Activated CD4-positive, CD25-positive, alpha-beta regulatory T cell (primary cell): ENCODE measurements at places on chromosomes 12 and 14.

DNA sequence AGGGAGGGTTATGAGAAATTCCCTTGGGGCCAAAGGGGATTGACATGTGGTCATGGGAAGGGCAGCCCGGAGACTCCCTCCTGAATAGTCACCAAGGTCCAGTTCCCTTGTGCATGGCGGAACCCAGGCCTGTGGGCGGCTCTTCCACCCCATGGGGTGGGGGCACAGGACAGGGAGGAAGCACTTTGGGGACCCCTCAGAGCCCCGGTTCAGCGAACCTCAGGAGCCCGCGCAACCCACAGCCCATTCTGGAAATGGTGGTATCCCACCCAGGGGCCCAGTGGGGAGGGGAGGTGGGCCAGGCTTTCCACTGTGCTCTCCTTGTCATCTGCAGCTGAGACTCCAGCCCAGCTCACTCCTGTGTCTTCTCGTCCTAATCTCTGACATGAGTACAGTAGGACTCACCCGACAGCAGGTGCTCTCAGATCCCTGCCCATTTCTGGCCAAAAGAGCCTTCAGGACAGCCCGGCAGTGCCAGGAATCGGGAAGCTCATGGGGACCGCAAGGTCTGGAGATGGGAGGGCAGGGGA, 255.2 kb upstream of the SFSWAP start:
- DNase-seq: no peak

- no peak for DNase-seq
Observed at GRCh38 chr12:12016284-12017100, 54.2 kb upstream of the BCL2L14 start.

DNA sequence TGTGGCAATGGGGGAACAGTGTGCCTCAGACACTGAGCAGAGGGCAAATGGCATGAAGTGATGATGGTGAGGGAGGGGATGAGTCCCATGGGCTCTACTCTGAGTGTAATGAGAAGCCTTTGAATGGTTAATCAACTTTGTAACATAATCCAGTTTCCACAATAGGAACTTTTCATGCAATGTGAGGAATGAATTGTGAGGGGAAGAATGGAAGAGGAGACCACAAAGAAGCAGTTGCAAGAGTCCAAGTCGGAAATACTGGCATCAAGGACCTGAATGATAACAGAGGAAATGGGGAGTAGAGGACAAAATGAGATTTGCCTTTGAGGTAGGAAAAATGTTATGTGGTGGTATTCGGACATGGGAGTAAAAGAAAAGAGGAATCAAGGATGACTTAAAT, 476.9 kb upstream of the PRICKLE1 start:
- no peak for DNase-seq

DNA sequence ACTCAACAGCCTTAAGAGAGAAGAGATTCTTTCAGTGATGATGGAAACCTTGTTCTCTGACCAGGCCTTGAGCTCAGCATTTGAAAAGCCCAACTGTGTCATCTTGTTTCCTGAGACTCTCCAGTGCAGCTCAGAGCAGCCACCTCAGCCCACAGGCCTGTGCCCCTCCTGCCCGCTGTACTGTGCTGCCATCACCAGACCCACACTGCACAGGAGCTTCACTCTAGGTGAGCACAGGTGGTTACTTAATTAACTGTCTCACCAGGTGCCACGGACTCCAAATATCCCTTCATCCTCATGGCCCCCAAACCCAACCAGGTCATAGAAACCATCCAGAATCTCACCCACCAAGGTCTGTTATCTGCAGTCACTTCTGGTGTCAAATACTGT, 51.3 kb downstream of the JAG2 start:
- DNase-seq: no peak

DNA sequence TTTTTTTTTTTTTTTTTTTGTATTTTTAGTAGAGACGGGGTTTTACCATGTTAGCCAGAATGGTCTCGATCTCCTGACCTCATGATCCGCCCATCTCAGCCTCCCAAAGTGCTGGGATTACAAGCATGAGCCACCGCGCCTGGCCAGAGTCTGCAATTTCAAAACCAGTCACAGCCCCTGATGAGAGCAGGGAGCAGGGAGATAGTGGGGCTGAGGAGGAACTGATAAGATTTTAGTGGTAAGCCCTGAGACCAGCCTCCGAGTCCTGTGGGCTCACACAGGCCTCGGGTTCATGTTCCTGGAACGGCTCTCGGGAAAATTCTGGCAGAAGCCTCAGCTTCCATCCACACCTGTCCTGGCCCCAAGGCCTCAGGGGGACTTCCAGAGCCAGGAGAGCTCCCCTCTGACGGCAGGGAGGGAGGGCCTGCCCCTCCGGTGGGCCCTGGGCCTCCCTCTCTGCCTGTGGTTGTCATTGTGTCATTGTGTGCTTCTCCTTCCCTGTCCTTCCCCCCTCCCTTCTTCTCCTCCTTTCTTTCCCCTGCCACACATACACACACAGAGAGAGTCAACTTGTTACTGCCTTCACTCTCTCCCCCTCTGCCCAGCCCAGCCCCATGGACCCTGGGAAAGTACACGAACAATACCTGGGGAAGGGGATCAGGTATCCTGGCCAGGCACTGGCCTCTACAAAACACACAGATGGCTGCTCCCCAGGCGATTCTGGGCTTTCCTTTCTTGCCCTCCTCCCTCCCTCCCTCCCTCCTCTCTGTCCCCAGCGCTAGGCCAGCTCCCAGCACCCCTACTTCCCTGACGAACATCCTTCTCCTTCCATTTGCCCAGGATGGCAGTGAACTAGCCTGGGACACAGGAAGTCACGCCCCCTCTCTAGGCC, 294.1 kb downstream of the DPF3 start:
- no peak for DNase-seq

- DNase-seq: no peak
Observed at GRCh38 chr12:111435661-111436201, 30.0 kb downstream of the SH2B3 start.

DNA sequence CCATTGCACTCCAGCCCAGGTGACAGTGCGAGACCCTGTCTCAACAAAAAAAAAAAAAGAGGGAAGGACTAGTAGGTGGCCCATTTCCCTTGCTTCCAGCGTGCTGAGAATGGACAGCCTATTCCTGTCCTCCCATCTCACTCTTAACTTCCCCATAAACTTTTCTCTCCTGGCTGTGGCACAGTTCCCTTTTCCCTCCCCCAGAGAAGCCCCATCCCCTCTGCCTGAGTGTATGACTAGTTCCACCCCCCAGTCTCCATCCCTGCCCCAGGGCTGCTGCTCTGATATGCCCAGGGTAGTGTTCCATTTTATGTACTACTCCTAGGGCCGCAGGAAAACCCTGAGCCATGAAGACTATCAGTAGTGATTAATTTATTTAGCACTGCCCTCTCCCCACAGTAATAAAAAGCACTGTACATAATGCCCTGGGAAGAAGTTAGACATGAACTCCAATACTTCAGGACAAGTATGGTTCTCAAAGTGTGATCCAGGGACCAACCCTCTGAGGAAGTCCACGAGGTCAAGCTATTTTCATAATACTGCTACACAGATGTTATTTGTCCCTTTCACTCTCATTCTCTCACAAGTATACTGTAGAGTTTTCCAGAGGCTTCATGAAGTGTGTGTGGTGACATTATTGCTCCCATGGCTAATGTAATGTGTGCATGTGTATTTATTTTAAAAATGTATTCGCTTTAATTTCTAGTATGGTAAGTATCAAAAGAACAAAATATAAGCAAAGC, 11.5 kb upstream of the CHD4 start:
- DNase-seq: no peak

DNA sequence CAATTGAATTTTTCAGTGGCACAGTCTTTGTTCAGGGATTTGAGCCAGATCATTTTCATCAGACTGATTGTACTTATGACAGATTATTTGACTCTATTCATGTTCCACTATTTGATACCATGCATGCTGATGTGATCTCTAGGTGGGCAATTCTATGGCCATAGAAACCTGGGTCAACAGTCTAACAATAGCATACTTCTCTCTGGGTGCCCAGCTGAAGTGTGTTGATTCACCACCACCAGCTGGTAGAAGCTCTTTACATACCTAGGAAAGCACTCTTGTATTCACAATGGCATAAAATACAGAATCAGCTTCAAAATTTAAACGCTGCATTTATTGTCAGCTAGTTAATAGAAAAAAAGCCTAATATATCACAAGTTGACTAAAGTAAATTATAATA, 90.2 kb upstream of the TMTC2 start:
- no peak for DNase-seq

DNA sequence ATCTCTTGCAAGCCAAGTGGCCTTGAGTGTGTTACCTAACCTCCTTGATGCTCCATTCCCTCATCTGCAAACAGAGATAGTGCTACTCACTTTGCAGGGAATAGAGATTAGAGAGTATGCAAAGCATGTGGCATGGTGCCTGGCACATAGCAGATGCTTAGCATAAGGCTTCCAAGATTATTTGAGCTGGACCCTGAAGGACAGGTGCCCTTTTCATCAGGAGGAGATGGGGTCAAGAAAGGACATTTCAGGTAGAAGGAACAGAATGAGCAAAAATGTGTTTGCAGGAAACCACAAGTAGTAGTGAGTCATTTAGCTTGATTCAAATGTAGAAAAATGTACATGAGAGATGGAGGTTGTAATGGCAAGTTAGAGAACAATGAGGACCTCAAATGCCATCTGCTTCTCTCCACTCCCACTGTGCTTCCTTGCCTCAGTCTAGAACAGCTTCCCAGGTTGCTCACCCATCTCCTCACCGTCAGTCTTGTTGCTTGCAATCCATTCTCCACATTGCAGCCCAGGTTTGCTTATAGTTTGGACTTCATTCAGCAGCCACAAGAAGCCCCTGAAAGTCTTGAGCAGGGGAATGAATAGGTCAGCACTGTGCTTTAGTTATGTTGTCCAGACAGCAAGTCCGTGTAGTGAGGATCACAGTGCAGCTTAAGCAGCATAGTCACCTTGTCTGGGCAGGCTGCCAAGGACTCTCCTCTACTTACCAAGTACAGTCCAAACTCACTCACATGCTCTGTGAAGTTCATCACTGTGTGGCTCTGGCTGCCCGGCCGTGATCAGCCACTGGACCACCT, 536.3 kb upstream of the CCDC196 start:
- DNase-seq: no peak

DNA sequence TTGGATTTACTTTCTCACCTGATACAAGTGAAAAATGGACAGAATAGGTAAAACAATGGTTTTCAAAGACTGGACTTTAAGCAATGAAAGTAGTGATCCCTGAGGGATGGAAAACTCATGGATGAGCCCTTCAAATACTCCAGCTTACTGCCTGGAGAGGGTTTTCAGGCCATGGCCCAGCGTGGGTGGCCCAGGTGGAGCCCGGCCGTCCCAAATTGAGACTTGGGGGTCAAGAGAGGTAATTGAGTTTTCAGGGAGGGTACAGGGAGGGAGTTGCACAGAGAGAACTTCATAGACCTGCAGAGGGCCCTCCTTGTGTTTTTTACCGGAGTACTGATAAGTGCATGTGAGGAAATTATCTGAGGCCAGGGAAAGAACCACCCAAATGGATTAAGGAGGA, 37.2 kb downstream of the RAN start:
- no peak for DNase-seq

DNA sequence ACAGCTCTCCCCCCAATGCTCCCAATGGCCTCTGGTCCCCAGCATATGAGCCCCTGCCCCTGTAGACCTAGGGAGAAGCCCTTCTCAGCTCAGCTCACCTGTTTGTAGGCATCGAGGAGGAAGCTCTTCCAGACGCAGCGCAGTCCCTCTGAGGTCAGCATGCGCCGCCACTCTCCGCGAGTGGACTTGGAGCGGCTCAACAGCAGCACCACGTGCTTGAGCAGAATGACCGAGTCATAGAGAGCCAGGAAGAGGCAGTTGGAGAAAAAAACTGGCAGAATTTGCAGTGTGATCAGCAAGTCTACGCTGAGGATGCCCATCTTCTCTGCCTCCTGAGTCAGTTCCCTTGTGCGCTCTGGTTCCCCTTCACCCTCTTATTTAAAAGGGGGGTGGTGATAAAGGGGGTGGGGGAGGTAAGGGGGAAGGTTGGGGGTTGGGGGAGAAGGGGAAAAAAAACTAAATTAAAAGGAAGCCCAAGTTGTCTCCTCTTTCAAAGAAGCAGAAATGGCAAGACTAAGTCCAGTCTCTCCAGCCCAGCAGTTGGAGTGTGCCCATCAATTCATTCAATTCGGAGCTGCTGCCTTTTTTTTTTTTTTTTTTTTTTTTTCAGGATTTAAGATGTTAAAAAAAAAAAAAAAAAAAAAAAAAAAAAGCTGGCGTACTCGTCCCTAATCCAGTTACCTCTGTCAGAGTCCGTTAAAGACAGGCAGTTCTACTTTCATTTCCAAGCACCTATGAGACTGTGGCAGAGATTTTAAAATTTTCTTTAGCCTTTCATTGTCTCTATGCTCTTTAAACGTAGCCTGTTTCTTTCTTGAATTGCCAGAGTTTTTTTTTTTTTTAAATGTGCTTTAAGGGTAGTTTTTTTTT, at the start of gene DIO2:
DIO2 (minus strand) TSS at position 352 of the 870 bp plus-strand sequence; CDS start at position 320, 32 bp downstream.
- no peak for DNase-seq

- no peak for DNase-seq
Observed at GRCh38 chr14:23377573-23378563, 1.0 kb downstream of the CMTM5 start.

DNA sequence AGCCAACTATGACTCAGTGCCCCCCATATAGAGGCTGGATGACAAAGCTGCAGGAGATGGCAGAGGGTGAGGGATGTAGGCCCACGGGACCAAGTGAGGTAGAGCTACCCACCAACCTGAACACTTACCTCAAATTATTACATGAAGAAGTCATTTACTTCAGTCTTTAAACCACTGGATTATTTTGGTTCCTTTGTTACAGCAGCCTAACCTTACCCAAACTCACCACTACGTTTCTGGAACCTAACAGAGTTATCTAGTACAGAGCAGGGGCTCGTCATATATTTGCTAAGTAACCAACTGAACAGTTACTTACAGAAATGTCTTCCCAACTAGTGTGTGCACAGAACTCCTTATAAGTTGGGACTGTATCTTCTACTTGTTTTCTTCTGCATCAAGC, 85.2 kb upstream of the IGF1 start:
- DNase-seq: no peak

- DNase-seq: no peak
Observed at GRCh38 chr12:45049912-45050750, 768 bp downstream of the DBX2 start.

DNA sequence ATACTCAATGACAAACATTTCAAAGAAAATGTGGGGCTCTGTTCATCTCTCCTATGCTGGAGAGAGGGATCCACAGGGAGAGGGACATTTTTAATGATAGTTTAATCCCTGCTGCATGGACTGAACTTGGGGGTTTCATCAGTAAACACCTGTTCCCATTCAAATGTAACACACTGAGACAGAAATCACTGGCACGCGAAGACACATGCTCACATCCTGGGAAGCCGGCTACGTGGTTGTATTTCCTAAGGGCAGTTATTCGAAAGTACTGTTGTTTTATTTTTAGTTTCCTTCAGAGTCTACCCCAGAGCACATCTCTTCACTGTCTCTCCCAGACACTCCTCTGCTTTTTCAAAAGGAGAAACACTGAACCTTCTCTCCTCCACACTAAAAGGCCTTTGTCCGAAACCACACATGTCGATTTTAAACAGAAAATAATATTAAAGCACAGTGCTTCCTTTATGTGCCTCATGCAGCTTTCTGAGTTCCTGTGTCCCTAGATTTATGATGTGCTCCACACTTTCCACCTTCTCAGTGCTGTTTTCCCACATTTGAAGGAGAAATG, 52.8 kb downstream of the PTHLH start:
- no peak for DNase-seq
